ENCODE measurements at places on chromosomes 16 and 17. TPM values are rescaled to one million over a fixed set of nuclear protein-coding genes. Genes with fewer than 3 reads are reported as not detected.

Gene DHX58
- 6.0 TPM for polyA plus RNA-seq

Gene TAOK1
- polyA plus RNA-seq = 32.3 TPM

Gene MYH8
- 1,256 TPM for polyA plus RNA-seq

Gene SDR42E1
- polyA plus RNA-seq = 0.66 TPM

Gene BAIAP3
- 0.94 TPM for polyA plus RNA-seq

Gene FTSJ3
- 30.6 TPM for polyA plus RNA-seq

Gene ITGAL
- polyA plus RNA-seq = 2.9 TPM

Gene DHODH
- polyA plus RNA-seq = 10.8 TPM

Gene PLCD3
- polyA plus RNA-seq = 38.5 TPM

Gene CLEC18A
- 0.56 TPM for polyA plus RNA-seq

- DNase-seq = no peak
Measured at GRCh38 chr16:23029733-23030420, 119.4 kb downstream of the USP31 start.

GRCh38 chr17:32487473-32488176 is 832 bp downstream of the CDK5R1 start:
- DNase-seq = no peak

- DNase-seq = no peak
Measured at GRCh38 chr16:6549415-6549814, 783.2 kb upstream of the RBFOX1 start.

DNA sequence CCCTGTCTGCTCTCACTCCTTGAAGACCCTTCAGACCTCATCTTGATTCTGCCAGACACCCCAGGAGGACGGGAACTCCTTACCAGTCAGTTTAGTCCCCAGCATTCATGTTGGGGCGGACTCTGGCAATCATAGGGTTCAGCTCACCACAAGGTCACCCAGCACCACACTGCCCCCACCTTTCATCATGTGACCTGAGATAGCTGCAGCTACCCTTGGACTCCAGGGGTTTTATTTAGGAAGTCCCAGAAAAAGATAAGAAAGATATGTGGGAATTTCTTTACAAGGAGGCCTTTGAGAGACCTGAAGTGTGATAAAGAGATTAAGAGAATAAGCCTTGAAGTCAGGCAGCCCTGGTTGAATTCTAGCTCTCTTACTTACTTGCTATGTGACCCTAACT is 59.8 kb upstream of the NLK start:
- DNase-seq = no peak

DNA sequence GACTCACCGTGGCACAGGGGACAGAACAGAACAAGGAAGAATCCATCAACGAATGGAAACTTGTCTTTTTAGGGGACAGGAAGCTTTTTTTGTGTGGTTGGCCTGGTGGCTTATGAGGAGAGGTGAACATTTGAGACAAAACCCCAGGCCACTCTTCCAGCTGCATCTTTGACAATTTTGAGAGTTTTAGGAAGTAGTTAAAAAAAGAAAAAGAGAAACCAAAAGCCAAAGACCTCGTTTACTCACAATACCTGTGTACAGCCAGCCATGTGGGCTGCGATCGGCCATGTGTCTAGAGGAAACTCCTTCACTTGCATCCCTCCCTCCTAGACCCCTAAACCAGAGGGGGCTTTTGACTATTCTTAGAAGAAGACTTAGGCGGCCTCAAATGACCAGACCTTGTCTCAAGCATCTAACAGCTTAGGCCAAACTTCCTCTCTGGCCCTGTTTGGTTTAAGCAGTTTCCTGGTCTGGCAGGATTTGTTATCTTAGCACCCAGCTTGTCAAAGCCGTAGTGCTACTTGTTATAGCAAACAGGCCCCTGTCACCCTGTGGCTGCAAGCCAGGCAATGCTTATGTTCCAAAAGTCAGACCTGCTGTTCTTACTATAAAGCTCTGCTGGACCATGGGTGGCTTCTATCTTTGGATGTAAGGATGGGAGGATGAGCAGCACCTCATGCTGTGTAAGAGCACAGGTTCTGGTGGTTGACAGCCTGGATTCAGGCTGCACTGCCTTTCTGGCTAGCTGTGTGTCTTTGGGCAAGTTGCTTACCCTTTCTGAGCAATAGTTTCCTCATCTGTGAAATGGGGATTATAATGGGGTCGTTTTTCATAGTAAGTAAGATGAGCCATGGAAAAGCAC is 17.7 kb downstream of the KSR1 start:
- DNase-seq = no peak

- peak; percentile 84 for DNase-seq
Measured at GRCh38 chr17:60720763-60721531, 43.3 kb downstream of the BCAS3 start.

- DNase-seq = no peak
Measured at GRCh38 chr16:66904846-66905632, 13.6 kb downstream of the CDH16 start.

DNA sequence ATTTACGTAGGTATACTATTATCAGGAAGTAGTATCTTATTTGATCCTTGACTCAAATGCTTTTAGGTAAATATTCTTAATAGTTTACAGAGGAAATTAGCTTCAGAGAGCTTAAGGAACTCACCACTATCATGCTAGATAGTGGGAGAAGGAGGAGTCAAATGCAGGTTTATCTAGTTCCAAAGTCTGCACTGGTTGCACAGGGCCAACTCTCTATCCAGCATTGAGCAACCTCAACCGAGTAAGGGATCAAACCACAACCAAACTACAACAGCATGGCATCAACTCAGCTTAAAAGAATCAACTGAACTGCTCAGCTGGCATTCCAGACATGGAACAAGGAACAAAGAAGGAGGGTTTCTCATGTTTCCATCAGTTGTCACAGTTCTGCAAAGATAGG is 306.0 kb downstream of the MAF start:
- no peak for DNase-seq

- DNase-seq = peak; percentile 21
Measured at GRCh38 chr17:45332989-45333701, 16.3 kb upstream of the MAP3K14 start.

- no peak for DNase-seq
Measured at GRCh38 chr16:17269439-17269838, 201.3 kb downstream of the XYLT1 start.

DNA sequence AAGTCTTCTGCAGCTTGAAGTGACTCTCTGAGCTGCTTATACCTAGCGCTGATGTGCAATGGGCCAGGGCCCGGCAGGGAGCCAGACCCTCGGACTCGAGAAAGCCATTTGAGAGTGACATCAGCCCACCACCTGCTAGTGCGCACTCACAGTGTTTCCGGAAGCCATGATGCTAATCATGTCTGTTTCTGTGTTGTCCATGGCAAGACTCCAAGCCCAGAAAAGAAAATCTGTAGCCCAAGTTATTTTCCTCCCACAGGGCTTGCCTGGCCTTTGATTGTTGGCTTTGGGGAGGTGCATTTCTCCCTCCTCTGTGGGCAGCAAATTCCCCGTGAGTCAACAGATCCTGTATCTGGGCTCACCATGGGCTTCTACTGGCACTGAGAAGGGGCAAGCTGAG is 1.8 kb upstream of the CDRT4 start:
- DNase-seq = peak; percentile 39

DNA sequence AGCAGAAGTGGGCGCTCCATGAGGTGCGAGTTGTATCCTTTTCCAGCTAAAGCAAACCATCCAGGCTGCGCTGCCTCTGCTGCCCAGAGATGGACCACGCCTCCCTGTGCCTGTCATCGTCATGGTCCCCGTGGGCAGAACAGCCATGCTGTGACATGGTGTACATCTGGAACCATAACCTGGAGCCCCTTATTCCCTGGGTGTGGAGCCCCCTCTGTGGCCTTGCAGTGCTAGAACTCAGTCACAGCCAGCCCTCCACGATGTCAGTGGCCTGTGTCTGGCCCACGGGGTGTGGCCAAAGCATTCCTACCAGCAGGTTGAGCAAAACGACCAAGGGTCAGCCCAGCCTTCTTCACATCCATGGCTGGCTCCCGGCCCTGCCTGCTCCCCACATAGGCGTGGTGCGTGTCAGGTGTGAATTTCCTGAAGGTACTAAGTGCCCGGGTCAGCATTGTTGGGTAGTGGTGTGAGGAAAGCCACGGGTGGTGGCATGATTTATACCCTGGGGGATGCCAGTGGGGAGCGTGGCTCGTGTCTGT is 22.7 kb upstream of the JPT2 start:
- no peak for DNase-seq

DNA sequence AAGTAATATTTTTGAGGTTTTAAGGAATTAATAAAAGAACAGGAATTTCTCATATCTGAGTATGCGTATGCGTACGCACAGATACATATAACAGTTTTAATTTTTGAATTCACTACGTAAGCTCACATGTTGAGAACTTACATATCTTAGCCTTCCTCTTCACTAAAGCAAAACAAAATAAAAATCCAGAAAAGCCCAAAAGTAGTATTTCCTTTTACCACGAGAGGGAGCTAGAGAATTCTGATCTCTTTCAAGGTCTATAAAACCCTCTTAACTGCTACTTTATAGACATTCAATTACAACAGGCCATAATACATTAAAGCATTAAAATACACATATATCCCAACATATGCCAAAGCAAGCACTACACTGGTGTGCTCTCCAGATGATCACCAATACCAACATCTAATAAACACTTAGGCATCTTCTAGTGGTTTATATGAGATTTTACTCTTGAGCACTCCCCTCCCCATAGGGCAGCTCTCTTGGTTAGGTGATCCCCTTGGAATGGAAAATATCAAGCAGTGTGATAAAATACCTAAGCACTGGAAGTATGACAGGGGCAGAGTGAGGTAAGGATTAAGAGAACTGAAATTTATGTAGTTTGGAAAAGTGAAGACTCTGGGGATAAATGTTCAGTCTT is 94.0 kb downstream of the SKAP1 start:
- peak; percentile 77 for DNase-seq

DNA sequence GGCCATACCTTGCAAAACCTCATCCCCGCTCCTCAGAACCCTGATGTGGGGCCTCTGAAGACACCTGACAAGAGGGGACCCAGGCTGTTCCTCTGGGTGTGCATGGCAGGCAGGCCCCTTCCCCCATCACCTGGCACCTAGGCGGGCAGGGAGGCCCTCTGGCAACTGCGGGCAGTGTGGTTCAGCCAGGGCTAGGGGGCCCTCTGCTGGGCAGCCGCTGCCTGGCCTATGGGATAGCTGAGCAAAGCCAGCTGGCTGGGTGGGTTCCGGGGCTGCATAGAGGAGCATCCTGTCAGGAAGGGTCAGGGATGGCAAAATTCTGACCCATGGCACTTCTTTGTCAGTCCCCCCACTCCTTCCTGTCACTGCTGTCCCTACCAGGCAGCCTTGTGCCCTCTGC is 228.7 kb upstream of the ASIC2 start:
- DNase-seq = no peak

GRCh38 chr16:49352892-49353291 is 20.7 kb upstream of the C16orf78 start:
- DNase-seq = no peak

- DNase-seq = no peak
Measured at GRCh38 chr17:50130559-50131305, 772 bp upstream of the SAMD14 start.

DNA sequence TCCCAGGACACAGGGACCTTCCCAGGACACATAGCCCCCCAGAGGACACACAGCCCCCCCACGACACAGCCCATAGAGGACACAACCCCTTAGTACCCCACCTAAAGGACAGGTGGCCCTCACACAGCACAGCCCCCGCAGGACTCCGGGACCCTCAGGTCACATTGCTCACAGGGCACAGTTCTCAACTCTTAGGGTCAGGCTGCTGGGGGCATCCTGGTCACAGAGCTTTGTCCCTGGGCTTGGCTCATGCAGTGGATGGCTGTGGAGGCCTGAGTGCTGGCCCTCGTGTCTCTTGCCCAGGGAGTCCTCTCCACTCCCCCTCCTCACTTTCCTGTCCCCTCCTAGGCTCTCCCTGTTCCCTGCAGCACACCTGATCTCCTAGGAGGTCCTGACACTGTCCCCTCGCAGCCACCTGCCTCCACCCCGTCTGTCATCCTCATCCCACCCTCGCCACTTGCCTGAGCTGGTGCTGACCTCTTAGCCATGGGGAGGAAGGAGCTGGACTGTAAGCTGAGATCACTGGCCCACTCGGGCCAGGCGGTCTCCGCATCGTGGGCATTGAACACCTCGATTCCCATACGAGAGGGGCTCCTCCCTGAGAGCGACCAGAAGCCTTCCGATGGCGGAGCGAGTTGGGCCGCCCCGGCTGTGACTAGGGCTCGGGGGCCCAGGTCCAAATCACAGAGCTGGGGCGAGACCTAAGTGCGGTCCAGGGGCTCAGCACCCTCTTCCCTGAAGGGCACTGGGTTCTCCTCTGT is 1.4 kb upstream of the WDR45B start:
- DNase-seq = peak; percentile 30

- no peak for DNase-seq
Measured at GRCh38 chr17:73938706-73939105, 264.8 kb upstream of the RPL38 start.

DNA sequence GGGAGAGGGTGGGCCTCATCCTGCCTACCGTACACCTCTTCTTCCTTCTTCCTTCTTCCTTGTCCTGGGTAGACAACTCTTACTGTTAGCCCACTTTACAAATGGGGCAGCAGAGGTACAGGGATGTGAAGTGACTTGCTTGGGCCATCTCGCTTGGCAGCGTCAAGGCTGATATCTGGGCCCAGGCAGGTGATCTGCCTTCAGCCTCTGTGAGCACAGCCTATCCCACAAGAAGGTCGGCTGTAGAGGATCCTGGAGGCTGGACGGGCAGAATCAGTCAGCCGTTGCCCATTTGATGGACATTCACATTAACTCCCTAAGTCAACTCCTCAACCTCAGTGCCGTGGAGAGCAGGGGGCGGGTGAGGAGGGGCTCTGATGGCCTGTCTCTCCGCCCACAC is 317.3 kb downstream of the CPPED1 start:
- no peak for DNase-seq

DNA sequence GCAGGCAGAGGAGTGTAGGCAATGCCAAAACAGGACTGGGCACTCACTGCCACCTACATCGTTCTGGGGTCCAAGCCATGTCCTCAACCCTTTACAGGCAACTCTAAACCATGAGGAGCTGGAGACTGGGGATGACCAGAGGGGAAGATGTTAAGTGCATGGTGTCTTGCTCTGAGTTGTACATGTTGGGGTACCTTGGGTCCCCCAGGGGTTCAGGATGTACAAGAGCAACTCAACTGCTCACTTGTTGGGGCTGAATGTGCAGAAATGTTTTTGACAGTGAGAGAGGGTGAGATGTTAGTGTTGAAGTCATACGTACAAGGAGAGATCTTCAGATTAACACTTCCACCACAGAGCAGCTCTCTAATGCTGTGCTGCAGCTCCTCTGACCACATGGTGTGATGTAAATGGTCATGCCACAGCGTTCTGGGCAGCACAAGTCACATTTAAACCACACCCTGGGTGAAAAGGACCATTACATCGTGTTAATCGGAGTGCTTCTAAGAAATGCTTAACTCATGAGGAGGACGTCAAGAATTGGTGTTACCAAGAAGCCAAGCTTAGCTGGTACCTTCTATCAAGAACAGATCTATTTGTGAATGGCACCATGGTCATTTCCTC is 2.4 kb downstream of the CCL18 start:
- DNase-seq = no peak

- DNase-seq = no peak
Measured at GRCh38 chr16:12700161-12700560, 103.5 kb downstream of the CPPED1 start.

- no peak for DNase-seq
Measured at GRCh38 chr17:28956112-28956511, 4.8 kb upstream of the PHF12 start.

Data from muscle of back (tissue), 13 donors.